ENCODE measurements at places on chromosomes 12 and 14. TPM values are rescaled to one million over a fixed set of nuclear protein-coding genes. Genes with fewer than 3 reads are reported as not detected.

LRFN5 gene
- 0.40 TPM for polyA plus RNA-seq

TAS2R50 gene
- polyA plus RNA-seq: not detected

FSCB gene
- not detected for polyA plus RNA-seq

MTHFD1 gene
- polyA plus RNA-seq: 27.7 TPM

NEMF gene
- polyA plus RNA-seq: 33.1 TPM

TRMT5 gene
- 3.4 TPM for polyA plus RNA-seq

KLHL28 gene
- 4.4 TPM for polyA plus RNA-seq

GPR84 gene
- polyA plus RNA-seq: 0.73 TPM

RILPL1 gene
- polyA plus RNA-seq: 10.8 TPM

HOXC6 gene
- 0.18 TPM for polyA plus RNA-seq

ASCL1 gene
- polyA plus RNA-seq: 0.25 TPM

CELA1 gene
- not detected for polyA plus RNA-seq

DPY19L2 gene
- polyA plus RNA-seq: 0.56 TPM

OR4K17 gene
- not detected for polyA plus RNA-seq

LGR5 gene
- 0.28 TPM for polyA plus RNA-seq

PCBP2 gene
- 363 TPM for polyA plus RNA-seq

HCAR1 gene
- 0.37 TPM for polyA plus RNA-seq

ZC3H14 gene
- polyA plus RNA-seq: 21.9 TPM

TCTN1 gene
- polyA plus RNA-seq: 31.6 TPM

ACOT6 gene
- not detected for polyA plus RNA-seq

CABP1 gene
- 0.13 TPM for polyA plus RNA-seq

LRRC43 gene
- 2.1 TPM for polyA plus RNA-seq

MYF5 gene
- polyA plus RNA-seq: not detected

GPATCH2L gene
- polyA plus RNA-seq: 4.3 TPM

ARMH4 gene
- polyA plus RNA-seq: 0.47 TPM

ZC2HC1C gene
- polyA plus RNA-seq: 2.7 TPM

ANKS1B gene
- polyA plus RNA-seq: 0.32 TPM

RNASE1 gene
- 1,226 TPM for polyA plus RNA-seq

HOXC11 gene
- not detected for polyA plus RNA-seq

ADAM20 gene
- 0.01 TPM for polyA plus RNA-seq

SLC6A15 gene
- polyA plus RNA-seq: 0.11 TPM

MUCL1 gene
- polyA plus RNA-seq: 2.4 TPM

SERPINA12 gene
- polyA plus RNA-seq: not detected

SERPINA10 gene
- polyA plus RNA-seq: not detected

PDZRN4 gene
- polyA plus RNA-seq: 0.05 TPM

TAS2R42 gene
- polyA plus RNA-seq: not detected

RARG gene
- 14.2 TPM for polyA plus RNA-seq

SPX gene
- polyA plus RNA-seq: 0.09 TPM

CD27 gene
- 1.5 TPM for polyA plus RNA-seq

FOXG1 gene
- 0.02 TPM for polyA plus RNA-seq

KRT84 gene
- polyA plus RNA-seq: not detected

SIRT4 gene
- 2.2 TPM for polyA plus RNA-seq

FGD6 gene
- 3.4 TPM for polyA plus RNA-seq

RERGL gene
- 0.55 TPM for polyA plus RNA-seq

RAD9B gene
- polyA plus RNA-seq: 0.46 TPM

TMEM263 gene
- 12.3 TPM for polyA plus RNA-seq

MYO1H gene
- 0.06 TPM for polyA plus RNA-seq

IL26 gene
- polyA plus RNA-seq: not detected

CHGA gene
- 0.47 TPM for polyA plus RNA-seq

ADCY4 gene
- polyA plus RNA-seq: 42.8 TPM

HOXC12 gene
- not detected for polyA plus RNA-seq

CCDC177 gene
- not detected for polyA plus RNA-seq

CCDC59 gene
- 43.2 TPM for polyA plus RNA-seq

R3HDM2 gene
- polyA plus RNA-seq: 18.1 TPM

CACNA1C gene
- polyA plus RNA-seq: 3.2 TPM
